Posterior cingulate gyrus (tissue), 11 donors: ENCODE measurements at places on chromosomes 11 and 22.
A peak's percentile ranks its signal among the peaks of the same experiment; 100 is the strongest.

GRCh38 chr11:58578136-58578634 lies 678 bp upstream of the ZFP91 start:
- peak; percentile 90 for DNase-seq

DNA sequence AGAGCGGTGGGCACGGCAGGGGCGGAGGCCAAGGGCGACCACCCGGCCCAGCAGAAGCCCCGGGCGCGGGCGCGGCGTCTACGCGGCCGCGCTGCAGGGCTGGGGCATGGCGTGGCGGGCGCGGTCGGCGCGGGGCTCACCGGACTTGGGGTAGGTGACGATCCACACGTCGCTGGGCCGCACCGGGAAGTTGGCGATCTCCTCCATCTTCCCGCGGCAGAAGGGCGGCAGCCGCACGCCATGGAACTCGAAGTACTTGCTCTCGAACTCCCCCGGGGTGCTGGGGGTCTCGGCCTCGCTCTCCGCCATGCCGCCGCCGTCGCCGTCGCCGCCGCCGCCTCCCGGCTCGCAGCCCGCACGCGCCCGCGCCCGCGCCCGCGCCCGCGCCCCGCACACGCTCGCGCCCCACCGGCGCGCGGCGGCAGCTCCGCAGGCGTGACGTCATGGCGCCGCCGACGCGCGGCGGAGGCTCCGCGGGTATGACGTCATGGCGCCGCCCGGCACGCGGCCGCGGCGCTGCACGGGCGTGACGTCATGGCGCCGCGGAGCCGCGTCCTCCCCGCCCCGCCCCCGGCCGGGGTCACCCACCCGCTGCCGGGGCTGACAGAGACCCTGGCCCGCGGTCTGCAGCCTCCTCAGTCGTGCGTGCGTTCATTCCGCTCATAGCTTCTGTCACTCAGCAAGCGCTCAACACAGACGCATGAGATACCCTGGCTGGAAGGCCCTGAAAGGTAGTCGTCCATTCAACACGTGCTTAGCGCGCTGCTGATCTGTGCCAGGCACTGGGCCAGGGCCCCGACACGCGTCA lies at the start of gene SULT4A1:
Gene SULT4A1 (minus strand): TSS at position 440 of the 808 bp plus-strand sequence. CDS start 131 bp downstream, at position 309.
- DNase-seq: no peak

DNA sequence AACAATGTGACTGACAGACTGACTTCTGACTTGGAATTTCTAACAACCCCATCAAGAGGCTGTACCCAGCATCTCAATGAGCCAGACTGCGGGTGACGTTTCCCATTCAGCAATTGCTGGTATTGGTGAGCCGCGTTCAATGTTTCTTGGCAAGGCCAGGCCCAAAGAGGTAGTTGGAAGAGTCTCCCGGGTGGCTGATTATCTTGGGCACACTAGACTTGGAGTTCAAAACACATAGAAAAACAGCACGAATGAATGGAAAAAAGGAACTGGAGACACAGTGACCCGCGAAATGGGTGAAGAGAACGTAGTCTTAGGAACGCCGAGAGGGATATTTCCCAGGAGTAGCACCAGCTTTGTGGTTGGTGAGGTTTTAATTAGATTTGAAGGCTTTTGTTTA lies 115.7 kb downstream of the RPS6KA4 start:
- no peak for DNase-seq

- no peak for DNase-seq
Measured at GRCh38 chr22:19764636-19765476, 4.3 kb downstream of the TBX1 start.

DNA sequence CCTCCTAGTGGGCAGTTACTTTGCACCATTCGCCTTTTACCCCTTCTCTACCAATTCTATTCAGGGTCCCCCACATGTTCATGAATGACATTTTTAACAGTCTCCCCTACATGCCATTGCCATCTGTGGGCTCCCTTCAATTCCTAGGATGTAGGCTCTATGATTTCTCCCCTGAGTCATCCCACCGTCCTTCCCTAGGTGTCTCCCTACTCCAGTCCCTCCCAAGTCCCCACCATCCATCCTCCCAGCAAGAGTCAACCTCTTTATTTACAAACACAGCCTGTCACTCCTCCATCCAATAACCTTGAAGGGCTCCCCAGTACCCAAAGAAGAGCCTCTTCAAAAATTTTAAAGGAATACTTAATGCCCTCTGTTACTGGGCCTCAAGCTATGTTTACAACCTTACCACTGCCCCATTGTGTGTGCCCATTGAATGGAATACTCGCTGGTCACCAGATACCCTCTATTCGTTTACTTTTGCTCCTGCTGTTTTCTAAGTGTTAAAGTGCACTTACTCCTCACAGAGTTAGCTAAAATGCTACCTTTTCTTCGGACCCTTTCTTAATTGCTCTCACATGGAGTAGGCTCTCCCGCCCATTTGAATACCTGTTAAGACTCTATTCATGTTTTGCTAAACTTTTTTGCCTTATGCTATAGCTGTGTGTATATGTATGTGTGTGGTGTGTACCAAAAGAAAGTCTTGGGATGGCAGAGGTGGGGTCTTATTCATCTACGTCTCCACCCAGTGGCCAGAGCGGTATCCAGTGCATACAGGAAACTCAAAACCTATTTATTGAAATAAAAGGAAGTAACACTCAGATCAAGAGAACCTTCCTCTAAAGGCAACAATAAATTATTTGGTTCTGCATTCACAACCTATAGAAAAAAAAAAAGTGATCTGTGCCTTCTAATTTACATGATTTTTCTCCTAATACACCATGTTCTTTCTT lies 235.8 kb upstream of the CCDC90B start:
- no peak for DNase-seq

GRCh38 chr11:61733120-61733978 lies 19.1 kb upstream of the MYRF start:
- DNase-seq: peak; percentile 90

- no peak for DNase-seq
Measured at GRCh38 chr11:56783448-56784041, 35.0 kb upstream of the OR9G4 start.

DNA sequence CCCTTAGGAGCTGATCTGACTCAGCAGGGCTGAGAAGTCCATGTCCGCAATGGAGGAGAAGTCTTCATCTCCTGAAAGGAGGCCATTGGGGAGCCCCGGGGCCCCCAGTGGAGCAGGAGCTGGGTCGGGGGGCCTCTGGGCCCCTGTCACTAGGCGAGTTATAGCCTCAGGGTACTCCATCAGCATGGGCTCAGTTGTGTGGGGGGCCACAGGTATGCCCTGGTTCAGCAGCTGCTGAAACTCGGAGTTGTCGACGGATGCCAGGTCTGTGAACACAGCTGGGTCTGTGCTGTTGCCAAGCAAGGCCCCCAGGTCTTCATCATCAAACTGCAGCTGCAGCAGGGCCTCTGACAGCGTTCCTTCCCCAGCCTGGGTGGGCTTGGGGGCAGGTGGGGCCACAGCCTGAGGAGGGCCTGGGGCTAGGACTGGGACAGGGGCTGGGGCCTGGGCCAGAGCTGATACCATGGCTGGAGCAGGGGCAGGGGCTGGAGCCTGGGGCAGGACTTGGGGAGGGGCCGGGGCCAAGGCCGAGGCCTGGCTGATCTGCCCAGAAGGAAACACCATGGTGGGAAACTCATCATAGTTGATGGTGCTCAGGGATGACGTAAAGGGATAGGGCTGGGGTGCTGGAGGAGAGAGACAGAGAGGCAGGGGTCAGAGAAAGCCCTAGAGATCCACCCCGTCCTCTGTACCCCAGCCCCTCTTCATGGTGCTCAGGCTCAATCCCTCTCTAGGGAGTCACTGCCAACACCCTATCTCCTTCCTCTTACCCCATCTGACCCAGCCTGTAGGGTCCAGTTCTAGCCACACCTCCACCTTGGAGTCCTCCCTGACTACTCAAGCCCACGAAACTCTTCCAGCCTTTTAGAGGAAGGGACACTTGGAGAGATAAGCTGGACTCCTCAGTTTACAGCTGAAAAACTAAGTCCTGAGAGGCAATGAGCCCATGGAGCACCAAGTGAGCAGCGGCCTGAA lies 8.1 kb downstream of the RELA start:
- no peak for DNase-seq

DNA sequence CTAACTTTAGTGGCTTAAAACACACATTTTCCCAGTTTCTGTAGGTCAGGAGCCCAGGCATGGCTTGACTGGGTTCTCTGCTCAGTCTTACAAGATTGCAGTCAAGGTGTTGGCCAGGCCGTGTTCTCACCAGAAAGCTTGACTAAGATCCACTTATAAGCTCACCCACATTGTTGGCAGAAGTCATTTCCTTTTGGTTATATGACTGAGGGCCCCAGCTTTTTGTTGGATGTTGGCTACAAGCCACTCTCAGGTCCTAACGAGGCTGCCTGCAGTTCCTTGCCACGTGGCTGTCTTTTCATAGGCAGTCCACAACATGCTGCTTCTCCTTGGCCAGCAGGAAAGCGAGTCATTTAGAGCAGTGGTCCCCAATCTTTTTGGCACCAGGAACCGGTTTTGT lies 79.3 kb upstream of the CRTAM start:
- DNase-seq: no peak

- peak; percentile 3 for DNase-seq
Measured at GRCh38 chr11:3121931-3122774, 43.0 kb downstream of the OSBPL5 start.

DNA sequence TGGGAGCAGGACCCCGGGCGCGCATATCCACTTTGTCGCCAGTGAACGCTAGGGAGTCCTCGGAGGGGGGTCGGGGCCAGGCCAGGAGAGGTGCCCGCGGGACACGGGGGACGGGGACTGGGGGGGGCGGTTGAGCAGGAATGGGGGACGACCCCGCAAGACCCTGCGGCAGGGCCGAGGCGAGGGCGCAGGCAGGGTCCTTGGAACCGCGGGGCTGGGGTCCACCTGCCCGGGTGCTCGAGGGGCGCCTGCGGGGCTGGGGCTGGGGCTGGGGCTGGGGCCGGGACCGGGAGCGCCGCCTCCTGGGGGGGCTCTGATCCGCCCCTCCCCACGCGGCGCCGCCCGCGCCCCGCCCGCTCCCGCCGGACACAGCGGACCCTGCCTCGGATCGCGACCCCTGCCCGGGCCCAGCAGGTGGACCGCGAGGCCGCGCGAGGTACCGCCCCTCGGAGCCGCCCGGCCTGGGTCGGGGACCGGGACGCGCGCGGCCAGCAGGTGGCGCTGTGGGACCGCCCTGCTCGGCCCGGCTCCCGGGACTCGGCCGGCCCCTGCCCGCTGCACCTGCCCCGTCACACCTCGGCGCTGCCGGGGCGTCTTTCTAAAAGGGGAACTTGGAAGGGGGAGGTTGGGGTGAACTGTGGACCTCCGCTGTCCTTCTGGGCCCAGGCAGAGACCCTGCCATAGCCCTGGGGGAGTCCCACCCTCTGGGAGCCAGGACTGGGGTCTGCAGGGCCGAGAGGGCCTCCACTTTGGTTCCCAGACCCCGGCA lies 11.0 kb downstream of the CRELD2 start:
- peak; percentile 47 for DNase-seq

DNA sequence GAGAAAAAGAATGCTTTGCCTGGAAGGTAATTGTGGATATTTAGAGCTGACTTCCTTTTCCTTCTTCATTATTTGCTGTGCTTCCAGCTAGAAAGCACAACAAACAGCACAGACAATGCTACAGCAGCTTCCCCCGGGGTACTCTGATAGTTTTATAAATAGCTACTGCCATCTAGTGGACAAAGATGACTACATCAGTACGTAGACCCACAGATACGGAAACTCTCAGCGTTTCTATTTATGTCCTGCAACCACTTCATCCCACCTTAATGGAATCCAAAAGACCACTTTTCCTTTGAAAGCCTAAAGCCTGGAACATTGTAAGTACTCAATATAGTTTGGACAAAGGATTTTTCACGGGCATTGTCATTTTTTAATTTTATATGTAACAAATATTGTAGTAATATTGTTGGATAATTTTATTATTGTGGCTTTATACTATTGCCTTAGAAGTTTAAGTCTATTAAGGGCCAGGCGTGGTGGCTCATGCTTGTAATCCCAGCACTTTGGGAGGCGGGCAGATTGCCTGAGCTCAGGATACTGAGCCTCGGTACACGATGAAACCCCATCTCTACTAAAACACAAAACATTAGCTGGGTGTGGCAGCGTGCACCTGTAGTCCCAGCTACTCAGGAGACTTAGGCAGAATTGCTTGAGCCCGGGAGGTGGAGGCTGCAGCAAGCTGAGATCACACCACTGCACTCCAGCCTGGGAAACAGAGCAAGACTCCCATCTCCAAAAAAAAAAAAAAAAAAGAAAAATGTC lies 7.5 kb downstream of the HSPA8 start:
- no peak for DNase-seq

DNA sequence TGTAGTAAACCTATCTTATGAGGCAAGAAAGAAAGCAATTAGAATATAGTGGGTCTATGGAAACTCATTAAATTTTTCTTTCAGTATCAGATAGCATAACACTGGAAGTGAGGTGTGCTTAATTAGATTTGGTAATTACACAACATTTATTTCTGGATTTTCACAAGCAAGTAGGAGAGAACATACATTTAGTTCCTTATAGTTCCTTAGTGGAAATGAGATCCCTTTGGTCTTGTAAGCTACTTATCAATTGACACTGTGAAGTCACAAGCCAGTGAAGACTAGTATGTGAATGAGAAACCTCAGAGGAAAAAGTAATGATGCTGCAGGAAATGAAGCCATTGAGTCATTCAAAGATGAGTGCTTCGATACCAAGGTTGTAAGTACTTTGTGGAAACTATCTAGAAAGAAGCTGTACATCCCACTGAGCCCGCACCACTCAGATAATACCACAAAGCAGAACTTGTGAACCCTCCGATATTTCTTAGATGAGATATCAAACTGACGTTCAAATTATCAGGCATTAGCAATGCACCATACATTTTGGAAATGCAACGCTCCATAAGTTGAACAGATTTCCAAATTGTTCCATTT lies 53.5 kb downstream of the ENTHD1 start:
- DNase-seq: no peak

GRCh38 chr11:111019451-111019850 lies 226.1 kb upstream of the POU2AF2 start:
- DNase-seq: no peak

DNA sequence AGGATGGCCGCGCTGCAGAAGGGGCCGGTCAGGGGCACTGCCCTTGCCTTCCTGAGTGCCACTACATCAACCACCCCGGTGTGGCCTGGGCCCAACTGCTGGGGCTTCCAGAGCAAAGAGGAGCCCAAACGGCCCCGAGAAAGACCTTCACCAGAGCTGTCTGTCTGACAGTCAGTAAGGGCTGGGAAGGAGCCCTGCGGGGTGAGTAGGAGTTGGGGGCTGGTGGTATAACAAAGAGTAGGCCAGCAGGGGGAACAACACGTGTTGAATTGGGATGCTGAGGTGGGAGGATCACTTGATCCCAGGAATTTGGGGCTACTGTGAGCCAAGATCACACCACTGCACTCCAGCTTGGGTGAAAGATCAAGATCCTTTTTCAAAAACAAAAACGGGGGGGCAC lies 3.9 kb downstream of the GSTT4 start:
- no peak for DNase-seq

GRCh38 chr11:104546501-104546900 lies 351.8 kb downstream of the CASP12 start:
- no peak for DNase-seq
